SK-MEL-5 (cell line): ENCODE measurements at places on chromosomes 6 and 20. TPM values are rescaled to one million over a fixed set of nuclear protein-coding genes. Genes with fewer than 3 reads are reported as not detected.

FLRT3 gene
- 1.0 and 1.2 TPM in 2 replicates for total RNA-seq

C6orf15 gene
- not detected in 2 replicates for total RNA-seq

GABRR1 gene
- not detected in 2 replicates for total RNA-seq

NDUFAF4 gene
- 120 and 122 TPM in 2 replicates for total RNA-seq

SALL4 gene
- total RNA-seq: 0.40 and 0.64 TPM in 2 replicates

PSORS1C2 gene
- not detected in 2 replicates for total RNA-seq

TMEM244 gene
- not detected in 2 replicates for total RNA-seq

DAAM2 gene
- total RNA-seq: 11.7 and 13.7 TPM in 2 replicates

FAM162B gene
- not detected in 2 replicates for total RNA-seq

MAP3K5 gene
- total RNA-seq: 0.55 and 0.75 TPM in 2 replicates

RHAG gene
- not detected in 2 replicates for total RNA-seq

HLA-C gene
- total RNA-seq: 131 and 136 TPM in 2 replicates

IMPG1 gene
- total RNA-seq: not detected in 2 replicates

TRIM26 gene
- 24.7 and 25.0 TPM in 2 replicates for total RNA-seq

GPLD1 gene
- total RNA-seq: 0.55 and 1.1 TPM in 2 replicates
